ENCODE measurements at places on chromosomes 1 and 21.

DNA sequence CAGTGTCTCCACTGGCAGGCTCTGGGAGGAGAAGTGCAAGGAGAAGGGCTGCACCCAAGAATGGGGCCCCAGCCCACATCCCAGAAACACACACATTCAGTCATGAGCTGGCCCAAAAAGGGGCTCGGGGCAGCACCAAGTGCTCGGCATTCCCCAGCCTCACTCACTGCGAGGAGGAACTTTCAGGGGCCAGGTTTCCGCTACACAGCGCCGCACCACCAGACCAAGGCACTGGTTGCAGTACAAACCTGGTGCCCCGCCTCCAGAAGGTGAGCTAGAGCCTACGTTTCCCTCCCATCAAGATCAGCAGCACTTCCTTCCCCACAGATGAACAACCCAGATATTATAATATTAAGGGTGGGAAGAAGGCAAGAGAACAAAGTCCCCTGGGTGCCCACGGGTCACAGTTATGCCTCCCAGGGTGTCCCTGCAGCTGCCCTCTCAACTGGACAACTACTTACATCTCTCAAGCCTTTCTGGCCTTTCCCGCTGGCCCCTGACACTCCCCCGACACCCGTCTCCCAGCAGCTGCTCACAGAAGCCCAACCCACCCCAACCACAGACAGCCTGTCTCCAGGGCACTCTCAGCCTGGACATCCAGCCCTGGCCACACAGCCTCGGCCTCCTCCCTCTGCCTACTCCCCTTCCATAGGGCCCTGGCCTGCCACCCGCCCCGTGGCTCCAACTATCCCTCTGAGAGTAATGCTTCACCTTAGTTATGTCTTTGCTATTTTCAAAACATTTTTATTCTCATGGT lies 3.8 kb downstream of the PBXIP1 start:
- ATAC-seq: peak; percentile 44

GRCh38 chr1:224454402-224455055 lies 19.9 kb upstream of the WDR26 start:
- no peak for ATAC-seq

GRCh38 chr1:7284839-7285435 lies 486.2 kb upstream of the VAMP3 start:
- no peak for ATAC-seq

- no peak for ATAC-seq
Measured at GRCh38 chr21:33169359-33169758, 60.4 kb upstream of the IFNAR2 start.

GRCh38 chr1:29786791-29787732 lies 550.7 kb downstream of the PTPRU start:
- no peak for ATAC-seq

- no peak for ATAC-seq
Measured at GRCh38 chr1:2946291-2946690, 75.0 kb upstream of the ACTRT2 start.

DNA sequence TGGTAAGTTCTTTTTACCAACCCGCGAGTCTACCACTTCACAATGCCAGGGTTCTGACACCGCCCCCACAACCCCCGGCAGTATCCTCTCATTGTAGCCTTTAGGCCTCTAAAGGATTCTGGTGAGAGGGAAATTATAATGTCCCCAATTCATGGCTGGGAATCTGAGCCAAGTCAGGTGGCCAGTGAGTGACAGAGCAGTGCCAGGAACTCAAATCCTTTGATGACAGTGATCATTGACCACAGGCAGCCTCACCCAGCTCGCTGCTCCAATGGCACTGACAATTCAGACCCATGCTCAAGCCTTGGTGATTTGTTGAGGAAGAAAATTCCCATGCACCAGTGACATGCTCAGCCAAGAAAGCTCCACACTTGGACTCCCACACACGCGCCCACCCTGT lies 63.4 kb upstream of the CSF1 start:
- no peak for ATAC-seq

GRCh38 chr1:89563957-89564604 lies 39.5 kb downstream of the LRRC8B start:
- ATAC-seq: no peak

GRCh38 chr1:207417076-207417475 lies 37.1 kb upstream of the CR2 start:
- no peak for ATAC-seq

DNA sequence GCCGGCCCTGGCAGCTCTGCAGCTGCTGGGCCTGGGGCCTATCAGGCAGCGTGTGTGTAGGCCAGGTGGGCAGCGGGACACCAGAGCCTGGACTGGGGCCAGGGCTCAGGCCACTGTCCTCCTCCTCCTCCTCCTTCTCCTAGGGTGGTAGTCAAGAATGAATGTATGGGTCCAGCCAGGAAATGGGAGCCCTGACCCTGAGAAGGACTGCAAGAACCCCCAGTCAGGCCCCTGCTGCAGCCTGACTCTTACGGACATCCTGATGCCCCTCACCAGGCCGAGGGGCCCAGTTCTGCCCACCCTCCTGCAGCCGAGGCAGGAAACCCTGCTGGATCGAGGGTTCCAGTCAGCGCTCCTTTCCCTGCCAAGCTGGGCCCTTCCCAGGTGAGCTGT lies 3.5 kb downstream of the SLFNL1 start:
- ATAC-seq: no peak

DNA sequence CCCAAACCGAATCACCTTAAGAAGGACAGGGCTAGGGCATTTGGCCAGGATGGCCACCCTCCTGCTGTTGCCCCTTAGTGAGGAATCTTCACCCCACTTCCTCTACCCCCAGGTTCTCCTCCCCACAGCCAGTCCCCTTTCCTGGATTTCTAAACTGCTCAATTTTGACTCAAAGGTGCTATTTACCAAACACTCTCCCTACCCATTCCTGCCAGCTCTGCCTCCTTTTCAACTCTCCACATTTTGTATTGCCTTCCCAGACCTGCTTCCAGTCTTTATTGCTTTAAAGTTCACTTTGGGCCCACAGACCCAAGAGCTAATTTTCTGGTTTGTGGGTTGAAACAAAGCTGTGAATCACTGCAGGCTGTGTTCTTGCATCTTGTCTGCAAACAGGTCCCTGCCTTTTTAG lies 3.6 kb downstream of the BTG2 start:
- no peak for ATAC-seq

DNA sequence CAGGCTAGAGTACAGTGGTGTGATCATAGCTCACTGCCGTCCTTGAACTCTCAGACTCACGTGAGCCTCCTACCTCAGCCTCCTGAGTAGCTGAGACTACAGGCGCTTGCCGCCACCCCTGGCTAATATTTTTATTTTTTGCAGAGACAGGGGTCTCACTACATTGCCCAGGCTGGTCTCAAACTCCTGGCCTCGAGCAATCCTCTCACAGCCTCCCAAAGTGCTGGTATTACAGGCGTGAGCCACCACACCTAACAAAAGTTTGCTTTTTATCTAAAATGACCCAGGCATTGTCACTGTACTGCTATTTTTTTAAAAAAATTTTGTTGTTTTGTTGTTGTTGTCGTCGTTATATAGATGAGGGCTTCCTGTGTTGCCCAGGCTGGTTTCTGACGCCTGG lies 46.4 kb downstream of the CAPN2 start:
- no peak for ATAC-seq

GRCh38 chr1:243940451-243940850 lies 90.4 kb upstream of the AKT3 start:
- ATAC-seq: no peak

GRCh38 chr1:232776526-232777106 lies 28.6 kb upstream of the MAP10 start:
- no peak for ATAC-seq

DNA sequence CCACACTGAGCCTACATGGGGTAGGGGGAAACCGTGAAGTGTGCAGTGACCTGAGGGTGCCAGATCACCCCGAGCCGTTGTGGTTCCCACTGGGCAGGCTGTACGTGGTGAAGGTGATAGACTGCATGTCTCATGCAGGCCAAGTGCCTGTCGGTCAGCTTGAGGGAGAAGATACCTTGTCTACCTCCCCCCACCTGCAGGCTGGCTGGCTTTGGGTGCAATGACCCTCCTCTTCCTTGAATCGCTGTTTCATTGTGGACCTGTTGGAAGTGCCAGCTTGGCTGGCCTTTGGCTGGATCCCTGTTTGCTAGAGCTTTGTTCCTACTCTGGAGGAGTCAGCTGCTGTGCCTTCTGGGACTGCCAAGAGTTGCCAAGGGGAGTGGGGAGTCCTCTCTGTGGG lies 92.5 kb downstream of the GALNT2 start:
- no peak for ATAC-seq

GRCh38 chr21:18677632-18678031 lies 274.0 kb upstream of the TMPRSS15 start:
- ATAC-seq: no peak

GRCh38 chr1:235105051-235106043 lies 23.3 kb downstream of the TOMM20 start:
- peak; percentile 79 for ATAC-seq

- no peak for ATAC-seq
Measured at GRCh38 chr21:29228306-29228705, 70.4 kb upstream of the BACH1 start.

DNA sequence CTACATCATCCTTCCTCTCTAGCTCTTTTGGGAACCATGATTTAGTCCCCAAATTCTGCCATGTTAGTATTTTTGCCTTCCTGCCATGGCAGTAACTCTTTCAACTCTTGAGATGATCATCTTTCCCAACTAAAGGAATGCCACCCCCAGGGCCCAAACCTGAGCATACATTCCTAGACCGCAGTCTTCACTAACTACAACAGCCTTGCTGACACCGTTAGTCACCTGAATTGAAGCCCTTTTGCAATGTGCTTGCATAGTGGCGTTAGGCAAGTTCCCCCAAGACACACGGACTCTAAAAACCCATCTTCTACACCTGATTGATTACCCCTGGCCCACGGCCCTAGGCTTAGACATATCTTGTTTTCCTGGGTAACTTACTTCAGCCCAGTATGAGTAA lies 16.4 kb upstream of the YTHDF2 start:
- ATAC-seq: no peak

GRCh38 chr1:153882296-153882912 lies 40.4 kb downstream of the GATAD2B start:
- no peak for ATAC-seq

GRCh38 chr1:221240690-221241089 lies 361.4 kb downstream of the HLX start:
- no peak for ATAC-seq

DNA sequence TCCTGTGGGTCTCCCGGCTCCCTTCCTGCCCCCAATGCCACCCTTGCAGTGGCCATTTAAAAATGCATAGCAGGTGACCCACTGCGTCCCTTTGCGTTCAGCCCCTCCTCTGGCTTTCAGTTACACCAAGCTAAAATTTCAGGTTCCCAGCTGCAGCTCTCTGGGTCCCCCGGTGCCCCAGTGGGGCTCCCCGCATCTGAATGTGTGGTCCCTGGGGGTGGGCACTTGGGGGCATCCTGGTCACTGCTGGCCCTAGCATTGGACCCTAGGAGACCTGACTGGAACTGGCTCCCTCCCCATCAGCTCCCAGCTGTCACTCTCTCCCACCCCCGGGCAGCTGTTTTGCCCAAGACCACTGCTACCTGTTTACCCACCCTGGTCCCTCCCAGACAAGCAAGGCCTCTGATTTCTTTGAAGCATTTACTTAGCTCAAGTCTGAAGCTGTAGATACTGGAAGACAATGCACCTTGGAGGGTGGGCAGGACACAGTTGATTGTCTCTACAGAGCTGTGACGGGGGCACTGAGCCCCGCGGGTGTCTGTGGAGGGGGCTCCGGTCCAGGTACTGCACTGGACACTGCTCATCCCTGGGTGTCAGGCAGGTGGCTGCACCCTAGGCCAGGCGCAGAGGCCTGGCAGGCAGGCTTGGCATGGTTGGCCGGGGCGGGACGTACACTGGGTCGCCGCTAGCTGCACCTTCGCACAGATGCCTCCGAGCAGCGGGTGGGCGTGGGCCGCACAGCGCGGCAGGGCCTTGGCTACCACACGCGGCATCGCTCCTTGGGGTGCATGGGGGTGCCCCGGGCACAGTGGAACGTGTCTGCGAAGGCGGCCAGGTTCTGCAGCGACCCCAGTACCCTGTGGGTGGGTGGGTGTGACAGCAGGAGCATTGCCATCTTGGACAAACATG lies 3.9 kb downstream of the PRXL2B start:
- no peak for ATAC-seq

DNA sequence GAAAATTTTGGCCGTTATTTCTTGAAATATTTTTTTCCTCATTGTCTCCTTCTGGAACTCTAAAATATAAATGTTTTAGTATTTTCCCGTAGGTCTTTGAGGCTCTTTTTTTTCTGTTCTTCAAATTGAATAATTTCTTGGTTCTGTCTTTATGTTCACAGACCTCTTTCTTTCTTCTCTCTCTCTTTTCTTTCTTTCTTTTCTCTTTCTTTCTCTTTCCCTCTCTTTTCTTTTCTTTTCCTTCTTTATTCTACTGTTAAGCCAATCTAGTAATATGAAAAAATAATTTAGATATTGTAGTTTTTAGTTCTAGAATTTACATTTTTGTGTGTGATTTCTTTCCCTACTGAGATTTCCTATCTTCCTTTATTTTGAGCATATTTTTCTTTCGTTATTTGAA lies 30.1 kb downstream of the CLIC4 start:
- no peak for ATAC-seq

DNA sequence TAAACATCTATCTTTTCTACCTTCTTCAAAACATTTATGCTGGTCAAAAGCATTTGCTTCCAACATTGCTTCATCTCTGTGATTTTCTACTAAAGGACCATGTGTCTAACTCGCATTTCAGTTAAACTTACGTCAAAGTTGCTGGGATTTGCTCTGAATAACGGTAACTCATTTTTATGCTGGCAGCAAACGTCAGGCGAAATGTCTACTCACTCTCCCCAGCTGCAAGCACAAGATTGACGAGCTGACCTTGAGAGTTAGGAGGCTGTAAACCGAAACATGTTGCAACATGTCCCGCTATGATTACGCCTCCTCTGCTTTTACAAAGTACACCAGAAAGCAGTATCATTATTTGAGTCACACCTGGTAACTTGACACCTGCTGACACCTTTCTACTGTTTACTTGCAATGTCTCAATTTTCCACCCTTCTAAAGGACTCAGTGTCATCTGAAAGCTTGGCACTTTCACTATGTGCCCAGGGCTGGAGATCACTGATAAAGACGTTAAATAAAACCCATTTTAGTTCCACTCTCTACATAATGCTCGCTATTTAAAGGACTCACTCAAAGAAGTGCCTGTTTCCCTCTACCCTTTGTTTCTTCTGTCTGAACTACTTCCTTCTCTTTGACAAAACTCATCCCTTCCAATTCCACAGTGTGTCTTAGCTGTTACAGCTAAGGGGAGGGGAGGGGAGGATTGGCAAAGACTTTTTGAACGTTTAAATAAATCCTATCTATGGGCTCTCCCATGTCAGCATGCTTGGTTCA lies 111.9 kb downstream of the PTPN14 start:
- ATAC-seq: peak; percentile 89

GRCh38 chr1:92583821-92584760 lies 97.4 kb upstream of the GFI1 start:
- peak; percentile 75 for ATAC-seq
